Astrocyte (in vitro differentiated cells and primary cell): ENCODE measurements at places on chromosomes 7 and 10.

DNA sequence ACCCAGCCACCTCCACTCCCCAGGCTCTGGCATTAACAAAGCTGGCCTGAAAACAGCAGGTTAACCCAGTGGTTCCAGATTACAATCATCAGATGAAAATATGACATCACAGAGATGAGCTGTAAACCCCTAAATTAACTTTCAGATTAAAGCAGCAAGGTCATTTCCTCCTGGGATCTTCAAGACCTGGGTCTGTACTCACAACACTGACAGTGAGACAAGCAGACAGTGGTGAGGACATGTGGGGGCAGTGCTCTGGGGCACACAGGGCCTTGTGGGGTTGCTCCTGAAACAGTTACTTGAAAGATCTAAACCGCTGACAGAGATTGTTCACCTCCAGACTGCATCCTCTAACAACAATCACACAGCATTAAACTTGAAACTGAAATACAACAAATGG lies 134.1 kb downstream of the ZNF438 start:
- DNase-seq = no peak

DNA sequence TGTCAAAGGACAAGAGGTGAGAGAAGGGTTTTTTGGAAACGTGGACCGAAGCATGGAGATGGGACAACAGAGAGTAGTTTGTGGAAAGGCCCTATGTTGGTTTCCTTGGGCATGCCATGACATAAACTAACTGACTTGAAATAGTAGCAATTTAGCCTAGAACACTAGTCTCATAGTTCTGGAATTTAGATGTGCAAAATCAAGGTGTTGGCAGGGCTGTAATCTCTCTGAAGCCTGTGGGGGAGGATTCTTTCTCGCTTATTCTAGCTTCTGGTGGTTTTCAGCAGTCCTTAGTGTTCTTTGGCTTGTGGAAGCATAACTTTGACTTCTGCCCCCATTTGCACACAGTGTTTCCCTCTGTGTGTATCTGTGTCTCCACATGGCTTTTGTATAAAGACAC lies 283.4 kb downstream of the GFRA1 start:
- DNase-seq = peak; percentile 71

DNA sequence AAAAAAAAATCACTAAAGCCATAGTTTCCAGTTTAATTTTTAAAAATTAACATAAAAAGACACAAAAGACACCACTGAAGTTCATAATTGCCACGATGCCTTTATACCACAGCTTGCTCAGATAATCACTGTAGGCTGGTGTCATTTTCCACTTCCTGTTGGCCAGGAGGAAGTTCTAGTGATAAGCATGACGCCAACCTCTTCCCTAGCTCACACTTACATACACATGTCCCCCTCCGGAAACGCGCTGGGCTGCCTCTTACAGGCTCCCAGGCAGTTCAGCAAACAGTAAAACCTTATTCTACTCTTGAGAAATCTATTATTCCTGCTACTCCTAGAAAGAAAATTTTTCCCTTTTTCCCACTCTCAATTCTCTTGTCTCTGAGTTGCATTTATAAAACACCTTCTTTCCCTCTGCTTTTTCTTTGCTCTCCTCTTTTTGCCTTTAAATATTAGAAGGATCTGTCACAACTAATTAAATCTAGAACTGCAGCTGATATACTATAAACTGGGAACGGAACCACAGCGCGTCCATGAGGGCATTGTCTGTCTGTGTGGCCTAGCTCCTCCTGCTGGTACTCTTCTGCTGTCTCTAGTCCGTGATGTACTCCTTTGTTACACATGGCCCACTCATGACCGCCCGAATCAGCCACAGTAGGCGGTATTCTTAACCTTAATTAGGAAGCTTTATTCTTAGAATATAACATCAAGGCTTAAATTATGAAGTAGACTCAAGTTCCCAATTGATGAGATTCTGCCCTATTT lies 664.9 kb downstream of the CNTNAP2 start:
- no peak for DNase-seq

GRCh38 chr7:2941216-2941859 lies 97.2 kb upstream of the GNA12 start:
- no peak for DNase-seq

DNA sequence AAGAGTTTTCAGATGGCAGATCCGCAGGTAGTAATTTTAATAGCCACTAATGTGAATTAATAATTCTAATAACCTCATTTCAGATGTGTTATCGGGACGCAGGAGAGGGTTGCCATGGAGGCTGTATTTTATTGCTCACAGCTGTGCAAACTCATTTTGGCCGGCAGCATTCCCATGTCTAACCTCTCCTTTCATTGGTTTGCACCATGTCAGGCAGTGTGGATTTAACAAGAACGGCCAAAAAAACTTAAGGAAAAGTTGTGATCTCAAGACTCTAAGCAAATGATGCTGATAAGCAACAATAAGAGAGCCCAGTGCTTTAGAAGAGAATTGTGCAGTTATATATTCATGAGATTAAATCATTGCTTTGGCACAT lies 88.7 kb upstream of the NRP1 start:
- DNase-seq = no peak

- DNase-seq = no peak
Measured at GRCh38 chr7:45575501-45576248, 1.5 kb downstream of the ADCY1 start.

DNA sequence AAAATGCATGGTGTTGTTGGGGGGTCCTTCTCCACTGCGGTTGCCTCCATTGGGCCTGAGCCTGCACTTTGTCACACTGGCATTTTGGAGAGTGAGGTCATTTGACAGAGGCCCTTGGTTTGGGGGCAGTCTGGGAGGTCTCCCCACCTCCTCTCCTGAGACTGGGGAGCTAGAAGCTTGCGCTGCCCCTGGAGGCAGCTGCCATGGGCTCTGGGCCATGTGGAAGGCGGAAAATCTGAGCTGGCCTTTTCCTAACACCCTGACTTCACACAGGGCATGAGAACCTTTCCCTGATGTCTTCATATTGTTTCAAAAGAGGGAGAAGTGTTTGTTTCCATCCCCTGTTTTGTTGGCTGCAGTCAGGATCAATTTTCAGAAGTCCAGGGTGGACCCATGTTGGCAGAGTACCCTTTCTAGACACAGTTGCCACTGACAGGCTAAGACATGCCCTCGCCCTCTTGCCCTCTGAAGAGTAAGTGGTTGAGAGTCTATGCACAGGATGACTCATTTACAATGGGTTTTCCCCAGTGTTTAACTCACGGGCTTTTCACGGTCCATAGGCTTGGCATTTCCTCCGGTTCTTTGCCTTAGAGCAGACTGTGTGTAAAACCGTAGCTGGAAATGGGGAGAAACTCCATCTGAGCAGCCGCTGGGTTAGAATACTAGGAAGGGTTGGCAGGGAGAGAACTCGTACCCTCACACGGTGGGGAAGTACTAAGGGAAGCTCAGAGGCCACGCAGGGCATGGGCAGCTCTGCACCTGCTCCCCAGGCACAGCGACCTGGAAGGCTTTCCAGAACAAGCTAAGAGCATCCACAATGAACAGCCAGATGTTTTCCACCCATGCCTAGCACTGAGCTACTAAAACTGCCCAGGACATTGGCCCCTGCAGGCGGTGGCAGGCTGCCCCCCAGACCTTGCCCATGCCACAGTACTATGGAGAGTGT lies 655.0 kb downstream of the SDK1 start:
- DNase-seq = peak; percentile 63

GRCh38 chr10:118256825-118257570 lies 85.1 kb downstream of the FAM204A start:
- no peak for DNase-seq

GRCh38 chr7:73715648-73716317 lies 3.7 kb downstream of the STX1A start:
- peak; percentile 90 for DNase-seq

DNA sequence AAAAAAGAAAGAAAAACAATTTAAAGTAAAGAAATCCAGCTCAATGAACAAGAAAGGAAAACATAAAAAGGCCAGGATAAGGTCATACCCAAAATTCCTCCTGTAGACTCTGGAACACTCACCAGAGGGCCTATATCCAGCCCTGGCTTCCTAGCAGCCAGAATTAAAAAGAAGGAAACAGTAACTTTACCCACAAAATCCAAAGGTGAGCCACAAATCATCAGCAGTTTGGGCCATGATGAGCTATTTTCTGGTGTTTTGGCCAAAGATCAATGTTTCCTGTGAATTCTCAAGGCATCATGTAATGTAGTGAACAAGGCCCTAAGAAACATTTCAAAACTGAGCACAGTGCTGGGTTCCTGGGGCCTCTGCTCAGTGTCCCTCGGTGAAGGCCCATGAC lies 87.8 kb downstream of the LARP4B start:
- DNase-seq = peak; percentile 67

- no peak for DNase-seq
Measured at GRCh38 chr10:56123247-56123646, 237.8 kb downstream of the ZWINT start.

DNA sequence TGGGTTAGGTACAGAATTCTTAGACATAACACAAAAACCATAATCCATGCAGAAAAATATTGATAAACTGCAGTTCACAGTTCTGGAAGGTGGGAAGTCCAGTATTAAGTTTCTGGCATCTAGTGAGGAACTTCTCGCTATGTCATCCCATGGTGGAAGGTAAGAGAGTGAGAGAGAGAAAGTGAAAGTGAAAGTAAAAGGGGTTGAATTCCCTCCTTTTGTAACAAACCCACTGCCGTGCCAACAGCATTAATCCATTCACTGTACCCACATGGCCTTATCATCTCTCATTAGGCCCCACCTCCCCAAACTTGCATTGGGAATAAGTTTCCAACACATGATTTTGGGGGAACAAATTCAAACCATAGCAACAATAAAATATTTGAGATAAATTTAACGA lies 17.1 kb downstream of the ZNF485 start:
- no peak for DNase-seq

DNA sequence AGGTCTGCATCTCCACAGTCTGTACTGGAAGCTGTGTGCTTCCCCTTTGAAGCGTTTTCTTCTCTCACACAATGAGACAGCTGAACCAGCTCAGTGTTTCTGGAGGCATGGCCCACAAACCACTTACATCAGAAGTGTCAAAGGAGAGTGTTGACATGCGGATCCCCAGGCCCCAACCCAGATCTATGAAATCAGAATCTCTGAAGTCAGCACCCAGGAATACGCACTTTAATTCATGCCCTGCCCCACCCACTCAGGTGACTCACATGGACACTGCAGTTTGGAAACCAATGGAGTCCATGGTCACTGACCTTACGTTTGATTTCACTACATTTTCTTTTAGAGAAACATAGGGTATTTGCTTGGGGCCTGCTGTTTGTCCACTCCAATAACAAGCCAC lies 19.0 kb downstream of the TLL2 start:
- no peak for DNase-seq

GRCh38 chr10:84820120-84820519 lies 491.7 kb downstream of the CCSER2 start:
- no peak for DNase-seq

GRCh38 chr7:83410989-83411591 lies 237.8 kb downstream of the SEMA3E start:
- peak; percentile 36 for DNase-seq

- DNase-seq = peak; percentile 97
Measured at GRCh38 chr10:24873281-24873683, 79.1 kb downstream of the PRTFDC1 start.

DNA sequence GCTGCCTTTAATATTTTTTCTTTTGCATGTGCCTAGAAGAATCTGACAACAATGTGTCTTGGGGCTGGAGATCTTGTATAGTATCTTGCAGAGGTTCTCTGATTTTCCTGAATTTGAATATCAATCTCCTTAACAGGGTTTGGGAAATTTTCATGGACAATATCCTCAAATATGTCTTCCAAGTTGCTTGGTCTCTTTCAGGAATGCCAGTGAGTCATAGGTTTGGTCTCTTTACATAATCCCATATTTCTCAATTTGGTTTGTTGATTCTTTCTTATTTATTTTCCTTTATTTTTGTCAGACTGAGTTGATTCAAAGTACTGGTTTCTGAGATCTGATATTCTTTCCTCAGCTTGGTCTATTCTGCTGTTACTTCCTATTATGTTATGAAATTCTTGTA lies 208.7 kb upstream of the GLI3 start:
- DNase-seq = no peak

DNA sequence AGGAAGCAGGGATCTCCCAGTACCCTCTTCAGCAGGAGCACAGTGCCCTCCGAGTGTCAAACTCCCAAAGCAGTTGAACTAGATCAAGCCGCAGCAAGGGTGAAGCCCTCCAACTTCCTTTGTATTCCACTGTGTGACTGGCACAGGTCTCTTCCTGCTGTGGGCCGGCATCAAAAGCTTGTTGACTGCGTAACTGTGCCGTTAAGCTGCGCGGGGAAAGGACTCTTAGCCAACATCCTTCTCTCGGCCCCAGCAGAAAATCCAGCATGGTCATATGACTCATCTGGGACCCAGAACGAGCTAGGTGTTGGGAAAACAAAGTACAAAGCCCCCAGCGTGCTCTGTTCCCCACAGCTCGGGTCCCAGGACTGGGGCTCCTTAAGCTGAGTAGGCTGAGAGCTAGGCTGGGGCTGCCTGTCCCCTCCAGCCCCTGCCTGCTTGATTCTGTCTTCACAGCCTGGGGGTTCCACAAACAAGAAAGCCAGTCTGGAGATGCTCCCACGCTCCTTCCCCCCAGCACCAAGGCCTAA lies 52.2 kb downstream of the COL17A1 start:
- DNase-seq = no peak

DNA sequence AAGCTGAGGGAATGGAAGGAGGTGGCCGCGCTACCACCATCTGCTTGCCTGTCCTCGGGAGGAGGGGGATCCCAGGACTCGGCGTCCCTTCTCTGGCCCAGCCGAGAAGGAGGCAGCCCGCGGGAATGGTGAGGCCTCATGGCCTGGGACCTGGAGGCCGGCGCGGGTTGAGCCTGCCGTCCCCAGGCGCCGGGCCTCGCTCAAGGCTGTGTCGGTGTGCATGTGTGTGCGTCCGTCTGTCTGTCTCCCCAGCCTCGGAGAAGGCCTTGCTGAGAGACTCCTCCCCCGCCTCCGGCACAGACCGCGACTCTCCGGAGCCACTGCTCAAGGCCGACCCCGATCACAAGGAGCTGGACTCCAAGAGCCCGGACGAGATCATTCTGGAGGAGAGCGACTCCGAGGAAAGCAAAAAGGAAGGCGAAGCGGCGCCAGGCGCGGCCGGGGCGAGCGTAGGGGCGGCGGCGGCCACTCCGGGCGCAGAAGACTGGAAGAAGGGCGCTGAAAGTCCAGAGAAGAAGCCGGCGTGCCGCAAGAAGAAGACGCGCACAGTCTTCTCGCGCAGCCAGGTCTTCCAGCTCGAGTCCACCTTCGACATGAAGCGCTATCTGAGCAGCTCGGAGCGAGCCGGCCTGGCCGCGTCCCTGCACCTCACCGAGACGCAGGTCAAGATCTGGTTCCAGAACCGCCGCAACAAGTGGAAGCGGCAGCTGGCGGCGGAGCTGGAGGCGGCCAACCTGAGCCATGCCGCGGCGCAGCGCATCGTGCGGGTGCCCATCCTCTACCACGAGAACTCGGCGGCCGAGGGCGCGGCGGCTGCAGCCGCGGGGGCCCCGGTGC lies 1.3 kb downstream of the HMX3 start:
- no peak for DNase-seq
